ENCODE measurements at places on chromosomes 7 and 10.
A peak's percentile ranks its signal among the peaks of the same experiment; 100 is the strongest.

DNA sequence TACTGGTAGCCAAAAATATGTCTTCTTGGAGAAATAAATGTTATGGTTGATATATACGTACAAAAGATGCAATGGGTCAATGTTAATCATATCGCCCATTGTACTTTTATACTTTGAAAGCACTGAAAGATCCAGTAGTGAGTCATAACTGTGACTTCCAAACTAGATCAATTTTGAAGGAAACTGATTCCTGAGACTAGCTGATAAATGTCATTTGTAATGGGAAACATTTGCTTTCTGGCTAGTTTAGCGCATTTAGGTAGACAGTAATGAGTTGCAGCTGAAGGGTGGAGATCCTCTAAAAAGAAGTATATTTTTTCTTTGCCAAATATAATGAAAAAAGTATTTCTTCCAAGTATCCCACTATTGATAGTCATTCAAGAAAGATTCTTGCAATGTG lies 53.5 kb upstream of the ARHGAP21 start:
- no peak for DNase-seq

DNA sequence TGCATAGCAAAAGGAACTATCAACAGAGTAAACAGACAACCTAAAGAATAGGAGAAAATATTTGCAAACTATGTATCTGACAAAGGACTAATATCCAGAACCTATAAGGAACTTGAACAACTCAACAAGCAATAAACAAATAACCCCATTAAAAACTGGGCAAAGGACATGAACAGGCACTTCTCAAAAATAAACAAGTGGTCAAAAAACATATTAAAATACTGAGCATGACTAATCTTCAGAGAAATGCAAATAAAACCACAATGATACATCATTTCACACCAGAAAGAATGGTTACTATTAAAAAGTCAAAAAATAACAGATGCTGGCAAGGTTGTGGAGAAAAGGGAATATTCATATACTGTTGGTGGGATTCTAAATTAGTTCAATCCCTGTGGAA lies 17.1 kb downstream of the MAGI2 start:
- no peak for DNase-seq

GRCh38 chr10:122140941-122141623 lies 130.0 kb upstream of the BTBD16 start:
- no peak for DNase-seq

DNA sequence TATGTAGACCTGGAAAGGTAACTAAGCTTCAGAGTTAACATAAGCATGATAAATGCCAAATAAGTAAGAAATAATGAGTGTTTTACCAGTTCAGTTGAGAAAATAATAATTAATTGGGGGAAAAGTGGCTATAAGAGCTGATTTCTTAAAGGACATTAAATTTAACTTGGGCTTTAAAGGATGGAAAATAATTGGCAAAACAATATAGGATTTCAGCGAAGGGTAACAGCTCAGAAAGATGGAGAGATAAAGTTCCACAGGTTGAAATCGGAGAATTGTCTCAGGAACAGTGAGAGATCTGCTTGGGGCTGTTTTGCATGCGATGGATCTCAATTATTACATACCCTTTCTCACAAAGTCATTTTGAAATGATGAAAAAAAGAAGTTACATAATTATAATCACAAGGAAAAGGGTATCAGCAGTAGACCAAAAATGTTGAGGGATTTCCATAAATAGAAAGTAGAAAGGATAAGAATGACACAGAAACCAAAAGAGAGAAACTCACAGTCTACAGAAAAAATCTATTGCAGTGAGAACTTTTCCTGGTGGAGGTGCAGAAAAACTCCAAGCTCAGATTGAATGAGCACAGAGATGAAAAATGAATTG lies 40.1 kb upstream of the ITGB8 start:
- DNase-seq = no peak

- no peak for DNase-seq
Observed at GRCh38 chr10:118978316-118978997, 51.1 kb upstream of the NANOS1 start.

DNA sequence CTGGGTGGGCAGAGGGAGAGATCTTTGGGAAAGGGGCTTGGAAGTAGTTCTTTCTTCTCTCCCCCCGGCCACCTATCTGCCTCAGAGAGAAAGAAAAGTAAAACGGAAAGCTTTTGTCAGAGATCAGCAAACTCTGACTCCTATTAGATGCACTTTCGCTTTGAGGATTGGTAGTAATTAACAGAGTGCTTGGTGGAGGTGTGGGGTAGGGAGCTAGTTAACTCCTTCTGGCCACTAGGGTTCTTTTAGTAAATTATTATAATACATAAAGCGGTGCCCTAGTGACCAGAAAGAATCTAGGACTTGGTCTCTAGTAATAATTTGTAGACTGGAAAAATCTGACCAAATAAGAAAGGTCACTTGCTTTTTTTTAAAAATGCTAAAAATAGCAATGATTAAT lies 54.6 kb downstream of the CPVL start:
- no peak for DNase-seq

DNA sequence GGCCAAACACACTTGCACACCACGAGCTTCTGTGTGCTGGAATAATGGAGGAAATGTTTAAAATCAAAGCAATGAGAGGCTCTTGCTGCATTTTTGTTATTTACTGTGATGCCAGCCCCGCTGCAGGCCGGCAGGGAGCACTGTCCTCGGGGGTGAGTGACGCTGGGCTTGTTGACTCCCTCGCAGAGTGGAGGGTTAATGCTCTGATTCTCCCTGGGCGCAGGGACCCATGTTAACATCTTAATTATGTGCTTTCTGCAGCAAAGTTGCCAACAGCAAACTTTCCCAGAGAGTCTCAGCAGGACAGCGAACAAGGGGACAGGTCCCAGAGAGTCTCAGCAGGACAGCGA lies 22.9 kb downstream of the SCART1 start:
- no peak for DNase-seq

DNA sequence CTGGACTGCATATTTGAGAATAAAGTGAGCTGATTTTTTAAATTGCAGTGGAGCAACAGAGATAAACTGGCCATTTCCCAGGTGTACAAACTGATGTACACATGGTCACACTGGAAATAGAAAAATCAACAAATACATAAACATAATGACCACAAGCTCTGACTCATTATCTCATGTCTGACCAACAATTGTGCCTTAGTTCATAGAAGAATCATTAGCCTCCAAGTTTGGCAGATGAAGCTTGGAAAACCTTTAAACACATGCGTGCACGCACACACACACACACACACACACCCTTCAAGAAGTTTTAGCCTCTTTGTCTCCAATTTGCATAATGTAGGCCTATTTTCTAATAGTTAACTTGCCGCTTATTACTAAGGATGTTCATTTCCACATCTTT lies 308.9 kb upstream of the POM121L12 start:
- DNase-seq = no peak

GRCh38 chr7:155210356-155210755 lies 87.3 kb upstream of the INSIG1 start:
- DNase-seq = no peak

DNA sequence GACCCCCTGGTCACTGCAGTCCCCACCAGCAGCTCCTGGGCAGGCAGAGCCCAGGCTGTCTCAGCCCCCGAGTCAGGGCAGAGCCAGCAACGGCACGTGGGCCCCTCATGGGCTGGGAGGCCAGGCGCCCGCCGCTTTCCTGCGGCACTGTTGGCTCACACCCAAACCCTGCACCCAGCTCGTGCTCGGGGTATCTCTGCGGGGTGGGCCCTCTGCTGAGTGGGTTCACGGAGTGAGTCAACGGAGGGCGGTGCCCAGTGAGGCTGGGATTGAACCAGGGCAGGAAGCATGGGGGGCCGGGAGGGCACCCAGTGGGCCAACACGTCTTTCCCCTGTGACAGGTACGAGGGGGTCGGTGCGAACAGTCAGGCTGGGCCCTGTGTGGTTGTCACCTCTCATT lies 28.9 kb downstream of the ADAP1 start:
- DNase-seq = peak; percentile 67

DNA sequence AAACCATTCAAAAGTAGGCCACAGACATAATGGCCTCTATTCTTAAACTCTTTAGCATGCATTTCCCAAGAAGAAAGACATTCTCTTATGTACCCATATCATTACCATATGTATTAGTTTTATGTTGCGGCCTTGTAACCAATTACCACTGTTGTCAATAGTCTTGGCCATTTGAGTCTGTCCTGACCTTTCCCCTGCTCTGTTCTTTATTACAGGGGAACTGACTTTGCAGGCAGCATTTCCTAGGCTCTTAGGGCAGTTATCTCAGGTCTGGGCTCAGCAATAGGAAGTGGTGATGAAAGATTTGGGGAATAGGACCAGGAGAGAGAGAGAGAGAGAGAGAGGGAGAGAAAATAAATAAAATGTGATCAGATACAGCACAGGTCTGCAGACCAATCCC lies 194.5 kb upstream of the LRGUK start:
- DNase-seq = no peak

DNA sequence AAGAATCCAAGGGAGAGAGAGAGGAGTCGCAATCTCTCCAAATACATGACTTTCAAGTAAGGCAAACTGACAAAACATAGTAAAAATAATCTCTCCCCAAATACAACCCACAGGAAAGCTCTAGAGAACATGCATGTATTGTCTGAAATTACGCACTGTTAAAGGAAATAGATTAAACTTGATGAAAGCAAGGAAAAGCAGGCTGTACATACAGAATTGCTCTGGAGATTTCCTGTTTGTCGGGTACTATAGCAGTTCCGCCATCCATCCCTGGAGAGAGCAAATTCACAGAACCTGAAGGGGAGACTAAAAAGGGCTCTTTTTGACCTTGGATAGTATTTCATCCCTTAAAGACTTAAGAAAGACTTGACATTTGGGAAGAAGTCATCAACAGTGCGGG lies 170.2 kb upstream of the BET1 start:
- DNase-seq = no peak

DNA sequence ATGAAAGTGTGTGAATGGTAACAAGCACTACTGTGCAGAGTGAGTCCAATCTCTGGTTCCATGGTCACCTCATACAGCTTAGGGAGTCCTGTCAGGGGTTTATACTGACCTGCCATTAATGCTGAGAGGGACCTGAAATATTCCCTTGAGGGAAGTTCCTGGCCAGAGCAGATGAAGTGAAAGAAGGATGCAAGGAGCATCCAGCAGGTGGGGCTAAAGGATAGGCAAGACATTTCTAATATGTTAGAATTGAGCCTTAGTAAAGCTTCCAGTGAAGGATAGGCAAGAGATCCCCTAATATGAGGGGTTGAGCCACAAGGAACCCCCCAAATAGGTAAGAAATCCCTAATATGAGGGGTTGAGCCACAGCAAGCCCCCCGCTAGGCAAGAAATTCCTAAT lies 25.5 kb upstream of the FAM221A start:
- DNase-seq = no peak

DNA sequence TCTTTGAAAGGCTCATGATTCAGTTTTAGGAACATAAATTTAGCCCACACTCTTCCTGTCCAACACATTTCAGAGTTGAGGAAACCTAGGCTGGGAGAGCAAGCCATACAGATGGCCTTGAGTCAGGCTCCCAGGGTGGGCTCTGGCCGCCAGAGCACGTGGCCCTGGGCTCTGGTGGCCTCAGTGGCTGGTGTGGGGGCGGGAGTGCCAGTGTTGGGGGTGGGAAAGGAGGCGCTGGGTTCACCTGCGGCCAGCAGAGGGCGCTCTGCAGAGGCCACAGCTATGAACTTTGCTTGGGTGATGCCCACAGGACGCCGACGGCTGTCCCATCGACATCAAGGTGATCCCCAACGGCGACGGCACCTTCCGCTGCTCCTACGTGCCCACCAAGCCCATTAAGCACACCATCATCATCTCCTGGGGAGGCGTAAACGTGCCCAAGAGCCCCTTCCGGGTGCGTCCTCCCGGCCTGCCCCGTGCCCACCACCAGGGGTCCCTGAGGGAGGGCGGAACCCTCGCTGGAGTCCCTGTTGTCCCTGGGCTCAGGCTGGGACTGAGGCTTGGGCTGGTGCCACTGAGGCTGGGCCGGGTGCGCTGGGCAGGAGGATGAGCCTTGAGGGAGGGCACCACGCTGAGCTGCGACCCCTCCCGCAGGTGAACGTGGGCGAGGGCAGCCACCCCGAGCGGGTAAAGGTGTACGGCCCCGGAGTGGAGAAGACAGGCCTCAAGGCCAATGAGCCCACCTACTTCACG lies 11.9 kb downstream of the FLNC start:
- peak; percentile 14 for DNase-seq

DNA sequence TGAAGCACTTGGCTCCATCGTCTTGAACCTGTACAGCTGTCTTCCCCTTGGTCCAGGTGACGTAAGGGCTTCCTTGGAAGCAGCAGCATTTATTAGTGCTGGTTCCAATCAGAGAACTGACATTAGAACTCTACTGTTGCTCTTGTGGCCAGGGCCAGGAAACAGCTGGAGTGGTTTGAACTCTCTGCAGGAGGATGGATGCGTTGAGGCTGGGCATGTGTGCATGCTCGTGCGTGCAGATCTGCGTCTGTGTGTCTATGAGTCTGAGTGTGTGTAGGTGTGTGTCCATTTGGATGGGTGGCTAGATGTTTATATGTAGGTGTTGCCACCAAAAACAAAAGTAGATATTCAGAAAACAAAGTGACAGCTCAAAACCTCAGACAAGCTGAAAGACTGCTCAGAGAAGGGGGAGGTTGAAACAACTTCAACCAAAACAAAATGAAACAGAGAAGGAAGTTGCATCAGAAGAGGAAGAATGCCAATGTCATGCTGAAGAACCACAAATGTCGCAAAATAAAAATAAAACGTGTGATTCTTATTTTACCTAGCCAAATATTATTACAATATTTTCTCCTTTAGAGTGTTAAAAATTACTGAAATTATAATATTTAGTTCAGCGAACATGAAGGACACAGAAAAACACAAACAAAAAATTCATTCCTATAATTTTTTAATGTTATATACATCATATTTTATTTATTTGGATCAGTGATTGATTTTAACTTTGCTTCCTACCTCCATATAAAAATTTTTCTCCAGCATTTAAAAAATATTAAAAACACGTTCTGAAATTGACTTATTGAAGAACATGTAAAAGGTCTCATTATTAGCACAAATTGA lies 96.1 kb upstream of the MKLN1 start:
- peak; percentile 27 for DNase-seq

DNA sequence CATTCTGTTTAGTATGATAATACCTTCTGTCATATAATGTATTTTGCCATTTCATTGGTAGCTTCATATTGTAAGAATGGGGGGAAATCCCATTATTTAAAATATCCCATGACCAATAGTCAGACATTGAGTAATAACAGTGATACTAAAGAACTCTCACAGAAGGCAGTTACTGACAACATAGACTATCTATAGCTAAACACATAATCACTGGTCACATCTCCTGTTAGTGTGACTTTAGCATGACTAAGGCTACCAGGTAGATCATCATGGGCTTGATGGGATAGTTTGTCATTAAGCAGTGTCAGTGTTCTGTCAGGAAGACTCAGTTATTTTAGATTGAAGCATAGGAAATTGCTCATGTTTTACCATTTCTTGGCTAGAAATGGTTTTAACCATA lies 16.4 kb downstream of the OPN1SW start:
- no peak for DNase-seq

- DNase-seq = no peak
Observed at GRCh38 chr10:98242823-98243222, 25.2 kb downstream of the LOXL4 start.

Data from stimulated activated CD8-positive, alpha-beta memory T cell treated with anti-CD3 and anti-CD28 coated beads, Interleukin-7, amount 100 ng/mL, for 1 hour (primary cell).